Central memory CD8-positive, alpha-beta T cell (primary cell): ENCODE measurements at places on chromosomes 3 and 15.

DNA sequence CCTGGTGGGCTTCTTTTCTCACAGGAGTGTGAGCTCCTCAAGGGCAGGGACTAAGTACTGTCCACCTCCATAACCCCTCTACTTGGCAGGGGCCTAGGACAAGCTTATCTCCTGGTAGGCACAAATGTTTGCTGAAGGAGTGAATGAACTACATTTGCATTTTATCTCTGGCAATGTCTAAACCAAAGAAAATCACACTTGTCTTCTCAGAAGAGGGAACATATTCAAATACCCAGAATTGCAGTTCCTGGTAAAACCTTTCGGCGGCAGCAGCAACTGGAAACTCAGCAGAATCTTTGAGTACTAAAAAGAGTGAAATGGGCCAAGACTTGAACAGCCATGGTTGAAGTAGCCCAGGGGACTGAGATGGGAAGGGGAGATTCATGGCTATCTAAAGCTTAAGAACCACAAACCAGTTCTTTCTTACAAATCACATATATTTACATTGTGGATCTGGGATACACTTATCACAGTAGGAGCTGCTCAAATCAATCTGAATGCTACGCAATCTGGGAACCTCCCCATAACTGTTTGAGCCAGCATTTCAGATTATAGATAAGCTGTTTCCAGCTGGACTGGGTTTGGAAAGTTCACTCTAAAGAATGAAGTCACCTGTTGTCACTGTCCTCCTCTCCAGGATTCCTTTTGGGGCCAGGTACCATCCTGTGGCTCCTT, 18.7 kb upstream of the PTPN9 start:
- H3K36me3 ChIP-seq: peaks cover 23% of the 10 kb centered on the region
- no peak overlapping the region for H3K4me3 ChIP-seq
- no peak for DNase-seq
- no peaks in the 10 kb centered on the region for H3K27me3 ChIP-seq

DNA sequence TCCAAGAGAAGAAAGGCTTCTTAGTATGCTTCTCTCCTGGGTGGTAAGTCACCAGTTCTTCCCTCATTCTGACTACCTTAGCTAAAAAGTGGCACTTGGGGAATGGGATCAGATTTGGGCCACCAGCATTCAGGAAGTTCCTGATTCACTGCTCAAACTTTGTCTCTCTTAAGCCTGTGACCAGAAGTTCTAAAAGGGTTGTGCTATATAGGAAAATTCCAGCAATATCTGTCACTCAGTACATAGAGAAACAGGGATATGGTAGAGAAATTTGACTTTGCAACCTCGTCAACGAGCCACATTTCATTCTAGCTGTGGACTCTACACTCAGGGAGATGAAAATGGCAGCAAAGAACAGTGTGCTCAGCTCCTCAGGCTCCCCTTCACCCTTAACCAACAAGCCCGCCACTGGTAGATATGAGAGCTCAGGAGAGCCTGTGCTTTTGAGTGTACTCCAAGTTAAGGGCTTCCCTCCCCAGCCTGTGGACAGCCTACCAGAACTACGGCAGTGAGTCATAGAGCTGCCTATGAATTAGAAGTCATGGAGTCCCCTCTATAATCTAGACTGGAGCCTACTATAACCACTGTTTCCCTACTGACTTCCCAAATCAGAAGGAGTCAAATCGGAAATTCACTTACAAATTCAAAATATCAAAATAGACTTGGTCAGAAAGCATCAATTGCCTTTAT, 52.6 kb upstream of the MYO5C start:
- no peak for DNase-seq
- H3K27me3 ChIP-seq: no peaks in the 10 kb centered on the region
- H3K4me1 ChIP-seq: no peaks in the 10 kb centered on the region
- H3K27ac ChIP-seq: peak overlapping the region; percentile 38

DNA sequence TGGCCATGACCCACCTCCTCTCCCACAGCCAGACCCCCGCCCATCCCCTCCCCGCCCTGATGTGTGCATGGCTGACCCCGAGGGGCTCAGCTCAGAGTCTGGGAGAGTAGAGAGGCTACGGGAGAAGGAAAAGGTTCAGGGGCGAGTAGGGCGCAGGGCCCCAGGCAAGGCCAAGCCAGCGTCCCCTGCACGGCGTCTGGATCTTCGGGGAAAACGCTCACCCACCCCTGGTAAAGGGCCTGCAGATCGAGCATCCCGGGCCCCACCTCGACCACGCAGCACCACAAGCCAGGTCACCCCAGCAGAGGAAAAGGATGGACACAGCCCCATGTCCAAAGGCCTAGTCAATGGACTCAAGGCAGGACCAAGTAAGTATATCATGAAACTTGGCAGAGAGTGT, 11.7 kb downstream of the MAP1A start:
- peaks cover 7% of the 10 kb centered on the region for H3K4me1 ChIP-seq
- no peak overlapping the region for H3K27ac ChIP-seq
- H3K27me3 ChIP-seq: no peaks in the 10 kb centered on the region
- no peak for DNase-seq

DNA sequence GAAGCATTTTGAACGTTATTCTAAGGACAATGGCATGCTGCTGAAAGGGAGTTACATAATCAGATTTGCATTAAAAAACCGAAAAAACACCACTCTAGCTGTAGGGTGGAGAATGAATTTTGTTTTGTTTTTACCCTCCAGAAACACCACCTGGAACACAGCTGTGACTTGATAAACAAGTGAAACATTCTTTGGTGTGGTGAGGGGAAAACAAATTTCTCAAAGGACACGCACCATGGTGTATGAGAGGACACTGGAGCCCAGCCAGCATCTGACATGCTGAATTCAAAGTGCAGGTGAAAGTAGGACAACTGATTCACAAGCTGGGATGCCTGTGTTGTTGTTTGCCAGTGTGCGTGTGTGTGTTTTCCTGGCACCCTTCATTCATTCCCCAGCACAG, 554.5 kb upstream of the TBL1XR1 start:
- no peaks in the 10 kb centered on the region for H3K27me3 ChIP-seq
- peaks cover 5% of the 10 kb centered on the region for H3K4me1 ChIP-seq
- no peak overlapping the region for H3K4me3 ChIP-seq
- H3K27ac ChIP-seq: no peak overlapping the region
- DNase-seq: no peak

- no peak overlapping the region for H3K4me3 ChIP-seq
- H3K27me3 ChIP-seq: no peaks in the 10 kb centered on the region
- DNase-seq: no peak
- H3K27ac ChIP-seq: no peak overlapping the region
Measured at GRCh38 chr15:32987067-32987466, 207.4 kb downstream of the FMN1 start.

DNA sequence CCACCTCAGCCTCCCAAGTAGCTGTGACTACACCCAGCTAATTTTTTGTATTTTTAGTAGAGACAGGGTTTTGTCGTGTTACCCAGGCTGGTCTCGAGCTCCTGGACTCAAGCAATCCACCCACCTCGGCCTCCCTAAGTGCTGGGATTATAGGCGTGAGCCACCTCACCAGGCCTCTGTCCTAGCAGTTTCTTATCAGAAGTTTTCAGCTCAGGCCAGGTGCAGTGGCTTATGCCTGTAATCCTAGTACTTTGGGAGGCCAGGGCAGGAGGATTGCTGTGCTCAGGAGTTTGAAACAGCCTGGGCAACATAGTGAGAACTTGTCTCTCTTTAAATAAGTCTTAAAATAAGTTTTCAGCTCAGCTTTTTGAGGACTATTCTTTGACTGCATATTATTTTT, 48.4 kb downstream of the SGO1 start:
- H3K4me1 ChIP-seq: no peaks in the 10 kb centered on the region
- no peaks in the 10 kb centered on the region for H3K27me3 ChIP-seq
- H3K36me3 ChIP-seq: peaks cover 28% of the 10 kb centered on the region
- H3K4me3 ChIP-seq: no peak overlapping the region
- H3K27ac ChIP-seq: no peak overlapping the region
- no peak for DNase-seq
